PC-3 (cell line): ENCODE measurements at places on chromosomes 7 and 10.

DNA sequence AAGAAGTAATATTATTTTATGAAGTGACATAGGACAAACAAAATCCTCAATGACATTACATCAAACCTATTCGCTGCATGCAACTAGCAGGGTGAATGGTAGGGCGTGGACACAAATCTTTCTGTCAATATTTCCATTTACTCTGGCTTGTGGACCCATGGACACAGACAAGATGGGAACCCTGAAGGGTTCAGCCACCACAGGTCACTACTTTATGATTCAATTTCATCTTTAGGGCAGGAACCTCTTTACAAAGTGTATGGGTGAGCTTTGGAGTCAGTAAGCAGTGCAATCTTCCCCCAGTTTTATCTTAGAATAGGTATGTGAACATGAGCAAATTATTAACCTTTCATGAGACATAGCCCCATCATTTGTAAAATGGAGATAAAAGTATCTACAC, 982.4 kb upstream of the LRRTM3 start:
- no peak for DNase-seq

DNA sequence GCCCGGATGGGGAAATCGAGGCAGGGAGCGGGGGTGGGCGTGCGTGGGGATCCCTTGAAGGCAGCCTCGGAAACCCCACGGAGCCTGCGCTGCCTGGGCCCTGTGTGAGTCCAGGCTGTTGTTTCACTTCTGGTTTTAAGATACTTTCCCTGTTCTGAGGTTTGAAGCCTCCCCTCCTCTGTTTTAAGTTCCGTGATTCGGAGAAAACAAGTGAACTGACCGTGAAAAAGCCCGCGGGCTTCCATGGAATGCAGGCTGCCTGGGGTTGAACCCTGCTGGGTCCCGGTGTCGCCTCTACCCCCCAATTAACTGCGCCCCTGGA, 401 bp downstream of the LRRC27 start:
- no peak for DNase-seq

DNA sequence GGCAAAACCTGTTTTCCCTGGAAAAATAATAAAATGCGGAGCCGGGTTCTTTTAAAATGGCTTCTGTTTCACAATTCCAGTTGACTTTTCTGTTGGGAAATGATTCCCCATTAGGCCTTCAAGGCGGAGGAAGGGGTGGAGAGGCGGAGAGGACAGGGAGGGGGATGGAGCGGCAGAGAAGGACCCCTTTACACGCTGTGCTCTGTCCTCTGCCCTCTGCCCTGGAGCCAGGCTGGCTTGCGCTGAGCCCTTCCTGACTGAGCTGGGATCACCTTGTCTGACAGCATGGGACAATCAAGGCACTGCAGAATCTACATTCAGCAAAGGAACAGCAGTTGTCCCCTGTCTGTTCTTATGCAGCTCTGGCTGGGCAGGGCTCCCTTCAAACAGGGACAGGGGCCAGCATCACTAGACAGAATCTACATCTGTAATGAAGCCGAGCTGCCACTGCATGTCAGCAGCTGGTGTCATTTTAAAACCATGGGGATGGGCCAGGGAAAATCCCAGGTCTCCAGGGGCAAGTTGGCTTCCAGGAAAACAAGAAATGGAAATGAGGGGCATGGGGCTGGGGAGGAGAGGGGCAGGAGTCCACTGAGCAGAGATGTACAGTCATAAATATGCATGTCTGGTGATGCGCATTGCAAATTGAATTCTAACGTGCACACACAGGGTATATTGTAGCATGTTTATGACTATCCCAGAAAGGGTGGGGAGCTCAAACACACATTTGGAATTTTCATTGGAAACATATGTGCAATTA, 120.0 kb downstream of the MKX start:
- no peak for DNase-seq

DNA sequence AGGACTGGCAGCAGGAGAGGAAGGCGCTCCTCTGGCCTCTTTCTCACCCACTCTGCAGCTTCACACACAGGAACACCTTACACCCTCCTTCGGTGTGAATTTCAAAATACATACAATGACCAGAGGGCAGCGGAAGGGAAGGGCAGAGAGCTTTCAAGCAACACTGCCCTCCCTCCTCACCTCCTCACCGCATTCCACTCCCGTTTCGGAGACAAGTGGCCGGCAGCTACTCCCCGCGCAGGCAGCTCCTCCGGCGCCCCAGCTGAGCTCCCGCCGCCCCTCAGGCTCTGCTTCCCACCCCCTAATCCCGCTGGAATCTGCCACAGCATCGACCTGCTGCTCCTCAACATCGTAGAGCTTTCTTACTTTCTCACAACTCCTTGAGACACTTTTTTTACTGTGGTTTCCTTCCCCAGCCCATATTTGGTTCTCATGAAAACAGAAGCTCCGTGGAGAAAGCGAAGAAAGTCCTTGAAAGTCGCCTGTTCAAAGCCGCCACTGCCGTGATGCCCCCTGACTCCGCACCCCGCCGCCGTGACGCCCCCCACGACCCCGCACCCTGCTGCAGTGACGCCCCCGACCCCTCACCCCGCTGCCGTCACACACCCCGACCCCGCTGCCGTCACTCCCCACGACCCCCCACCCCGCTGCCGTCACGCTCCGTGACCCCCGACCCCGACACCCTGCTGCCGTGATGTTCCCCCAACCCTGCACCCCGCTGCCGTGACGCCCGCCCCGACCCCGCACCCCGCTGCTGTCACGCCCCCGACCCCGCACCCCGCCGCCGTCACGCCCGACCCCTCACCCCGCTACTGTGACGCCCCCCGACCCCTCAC, 14.6 kb upstream of the GPER1 start:
- DNase-seq: no peak

DNA sequence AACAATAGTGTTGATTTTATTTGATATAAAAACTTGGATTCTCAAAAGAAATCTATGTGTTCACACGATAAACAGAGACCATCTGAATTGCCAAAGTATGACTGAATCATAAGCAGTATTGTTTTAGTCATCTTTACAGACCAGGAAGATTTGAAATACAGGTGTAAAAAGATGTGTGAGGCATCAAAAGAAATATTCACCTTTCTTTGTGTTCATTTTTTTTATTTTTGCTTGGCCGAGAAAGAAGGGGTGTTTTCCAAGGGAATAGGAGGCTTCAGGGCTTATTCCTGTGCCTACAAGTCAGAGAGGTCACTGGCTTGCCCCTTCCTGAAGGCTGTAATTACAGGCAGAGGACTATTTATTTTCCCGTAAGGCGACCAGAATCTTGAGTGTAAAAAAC, 37.3 kb downstream of the MET start:
- no peak for DNase-seq

- DNase-seq: no peak
These were observed 30.6 kb upstream of the CTBP2 start for GRCh38 chr10:125190946-125191345.

GRCh38 chr7:25187932-25188331, 40.4 kb downstream of the NPVF start:
- DNase-seq: no peak

DNA sequence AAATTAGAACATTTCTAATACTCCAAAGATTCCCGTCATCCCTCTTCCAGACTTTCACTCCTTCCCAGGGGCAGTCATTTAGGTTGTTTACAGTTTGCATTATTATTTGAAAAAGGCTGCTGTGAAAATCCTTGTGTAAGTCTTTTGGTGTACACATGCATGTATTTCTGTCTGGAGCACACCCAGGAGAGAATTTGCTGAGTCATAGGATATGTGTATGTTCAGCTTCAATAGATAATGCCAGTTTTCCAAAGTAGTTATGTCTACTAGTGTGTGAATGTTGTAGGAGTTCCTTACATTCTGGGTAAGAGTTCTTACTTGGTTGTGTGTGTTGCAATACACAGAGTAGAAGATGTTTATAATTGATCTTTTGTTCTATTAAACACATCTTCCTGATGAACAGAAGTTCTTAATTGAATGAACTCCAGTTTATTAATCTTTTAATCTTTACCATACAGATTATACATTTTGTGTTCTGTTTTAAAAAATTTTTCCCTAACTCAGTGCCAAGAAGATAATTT, 25.3 kb downstream of the CROT start:
- DNase-seq: peak; percentile 36

- DNase-seq: no peak
These were observed 147.3 kb downstream of the CELF2 start for GRCh38 chr10:11164803-11165590.

- DNase-seq: no peak
These were observed 33.2 kb downstream of the ABCC2 start for GRCh38 chr10:99815621-99816020.

- no peak for DNase-seq
These were observed 13.9 kb upstream of the CUZD1 start for GRCh38 chr10:122859527-122859926.

GRCh38 chr7:100022621-100023020, 7.2 kb downstream of the ZKSCAN1 start:
- DNase-seq: peak; percentile 48

- no peak for DNase-seq
These were observed 35.5 kb upstream of the C1GALT1 start for GRCh38 chr7:7146837-7147236.

DNA sequence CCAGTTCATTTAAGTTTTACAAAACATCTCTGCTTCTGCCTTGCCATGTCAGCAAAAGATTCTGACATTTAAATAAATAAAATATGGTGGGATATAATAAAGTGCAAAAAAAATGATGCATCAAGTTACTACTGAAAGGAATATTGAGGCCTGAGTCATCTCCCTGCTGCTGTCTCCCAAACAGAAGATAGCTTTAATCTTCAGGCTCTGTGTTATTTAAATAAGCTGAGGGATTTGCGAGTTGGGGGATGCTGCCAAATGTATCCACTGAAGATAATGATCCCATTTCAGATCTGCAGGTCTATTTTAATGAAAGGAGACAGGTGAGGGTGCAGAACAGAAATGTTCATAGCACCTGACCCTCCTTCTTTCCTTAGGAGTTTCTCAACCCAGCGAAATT, 720.8 kb downstream of the AUTS2 start:
- DNase-seq: no peak

DNA sequence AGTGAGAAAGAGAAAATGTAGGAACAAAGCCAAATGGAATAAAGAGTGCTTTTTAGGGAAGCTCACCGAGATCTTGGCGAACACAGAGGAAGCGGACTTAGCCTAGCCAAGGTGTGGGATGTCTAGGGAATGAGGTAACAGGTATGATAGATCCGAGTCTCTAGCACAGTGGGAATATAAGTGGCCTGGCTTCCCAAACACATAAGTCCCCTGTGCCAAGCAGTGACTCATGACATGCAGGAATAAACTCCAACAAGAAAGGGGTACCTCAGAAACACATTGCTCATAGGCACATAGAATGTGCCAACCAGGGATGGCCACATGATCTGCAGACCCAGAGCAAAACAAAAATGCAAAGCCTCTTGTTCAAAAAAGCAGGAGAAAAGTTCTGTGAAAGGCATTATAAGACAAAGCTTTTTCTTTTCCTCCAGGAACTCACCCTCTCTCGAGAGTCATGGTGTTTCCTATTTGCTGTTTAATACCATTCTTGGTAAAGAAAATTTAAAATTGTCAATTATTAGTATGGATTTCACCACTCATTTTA, 542.5 kb downstream of the GATA3 start:
- peak; percentile 46 for DNase-seq

DNA sequence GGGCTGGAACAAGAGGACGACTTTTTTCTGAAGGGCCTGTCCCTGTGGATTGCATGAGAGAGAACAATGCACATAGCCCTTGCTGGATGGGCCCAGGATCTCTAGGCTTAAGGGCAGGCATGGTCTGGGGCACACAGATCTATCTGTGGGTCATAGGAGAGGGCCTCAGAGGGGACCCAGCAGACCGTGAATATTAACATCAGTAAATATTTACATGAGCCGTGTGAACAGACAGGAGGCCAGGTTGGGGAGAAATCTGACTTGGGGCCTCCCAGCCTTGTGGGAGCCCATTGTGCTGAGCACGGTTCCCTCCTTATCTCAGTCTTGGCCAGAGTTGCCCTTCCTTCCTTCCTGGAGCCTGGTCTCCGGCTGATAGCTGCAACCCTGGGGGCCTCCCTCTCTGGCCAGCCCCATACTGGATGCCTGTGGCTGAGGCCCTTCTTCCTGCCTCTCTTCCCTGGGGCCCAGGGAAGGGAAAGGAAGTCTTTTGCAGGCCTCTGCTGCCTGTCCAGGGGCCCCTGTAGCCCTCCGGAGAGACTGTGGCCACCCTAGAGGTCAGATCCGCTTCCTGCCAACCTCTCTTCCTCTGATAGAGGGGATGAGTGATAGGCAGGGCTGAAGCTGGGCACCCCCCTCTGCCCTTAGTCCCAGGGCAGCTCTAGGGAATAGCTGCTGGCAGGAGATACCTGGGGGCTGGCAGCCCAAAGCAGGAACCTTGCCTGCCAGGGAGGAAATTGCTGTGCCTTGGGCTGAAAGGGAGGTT, 44.5 kb upstream of the TRIM8 start:
- no peak for DNase-seq

- no peak for DNase-seq
These were observed 472.3 kb upstream of the VSTM2A start for GRCh38 chr7:54069843-54070242.

DNA sequence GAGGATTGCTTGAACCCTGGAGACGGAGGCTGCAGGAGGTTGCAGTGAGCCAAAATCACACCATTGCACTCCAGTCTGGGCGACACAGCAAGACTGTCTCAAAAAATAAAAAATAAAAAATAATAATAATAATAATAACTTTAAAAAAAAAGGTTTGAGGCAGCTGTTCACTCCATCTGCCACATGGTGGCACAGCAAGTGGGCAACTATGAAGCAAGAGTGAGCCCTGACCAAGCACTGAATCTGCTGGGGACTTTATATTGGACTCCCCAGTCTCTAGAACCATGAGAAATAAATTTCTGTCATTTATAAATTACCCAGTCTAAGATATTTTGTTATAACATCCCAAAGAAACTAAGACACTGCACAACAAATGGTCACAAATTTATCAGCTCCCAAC, 14.6 kb upstream of the BRI3 start:
- no peak for DNase-seq

- no peak for DNase-seq
These were observed 70.1 kb downstream of the HACD1 start for GRCh38 chr10:17547060-17547459.

GRCh38 chr10:1343176-1343575, 287.0 kb downstream of the WDR37 start:
- no peak for DNase-seq

- DNase-seq: peak; percentile 93
These were observed 122.2 kb downstream of the PDE1C start for GRCh38 chr7:31948029-31948428.

GRCh38 chr7:46809886-46810285, 772.0 kb downstream of the TNS3 start:
- DNase-seq: no peak

DNA sequence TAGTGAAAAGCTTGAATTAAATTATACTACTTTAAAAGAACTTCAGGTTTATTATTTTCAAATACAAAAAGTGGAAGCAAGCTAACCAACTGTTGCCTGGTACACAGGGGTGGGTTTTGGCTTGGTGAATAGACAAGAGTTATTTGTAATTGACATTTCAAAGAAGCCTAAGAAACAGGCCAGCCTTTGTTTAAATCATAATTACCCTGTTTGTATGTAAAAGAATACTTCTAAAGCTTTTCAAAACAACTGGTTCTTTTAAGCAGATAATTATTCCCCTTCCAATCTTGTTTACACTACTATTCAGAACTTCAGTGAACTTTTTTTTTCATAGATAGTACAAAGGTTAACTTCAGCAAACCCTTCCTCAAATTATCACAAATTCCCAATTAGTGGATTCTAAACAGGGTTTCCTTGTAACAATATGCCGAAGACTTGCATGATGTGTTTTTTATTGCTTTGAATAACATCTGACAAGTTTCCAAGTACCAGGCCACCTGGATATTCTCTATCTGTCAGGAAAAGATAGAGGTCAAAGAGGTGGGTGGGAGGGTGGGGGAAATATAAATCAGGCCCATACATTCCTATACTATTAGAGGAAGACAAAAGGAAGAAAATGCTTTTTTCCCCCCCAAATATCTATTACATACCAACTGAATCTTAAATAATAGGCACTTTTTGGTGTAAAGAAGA, 20.4 kb downstream of the SSMEM1 start:
- DNase-seq: no peak
